ENCODE measurements at places on chromosomes 12 and 14. TPM values are rescaled to one million over a fixed set of nuclear protein-coding genes. Genes with fewer than 3 reads are reported as not detected.

Gene GCN1
- 3.6 TPM for polyA plus RNA-seq

Gene TRMT61A
- 1.2 TPM for polyA plus RNA-seq

Gene ANO2
- polyA plus RNA-seq, result not detected

Gene MAP1LC3B2
- polyA plus RNA-seq, result 2.1 TPM

Gene TEAD4
- polyA plus RNA-seq, result 1.3 TPM

Gene KRT71
- not detected for polyA plus RNA-seq

Gene AEBP2
- 33.7 TPM for polyA plus RNA-seq

Gene B3GNT4
- polyA plus RNA-seq, result 3.0 TPM

Gene SRRM4
- polyA plus RNA-seq, result 4.1 TPM

Gene ANKS1B
- polyA plus RNA-seq, result 116 TPM

Gene EGLN3
- polyA plus RNA-seq, result 64.5 TPM

Gene MGP
- polyA plus RNA-seq, result 7.6 TPM

Measured in Purkinje cell (primary cell).